ENCODE measurements at places on chromosomes 3 and 15. TPM values are rescaled to one million over a fixed set of nuclear protein-coding genes. Genes with fewer than 3 reads are reported as not detected.

FOXL2 gene
- not detected for total RNA-seq

PRRT3 gene
- 2.7 TPM for total RNA-seq

RSL24D1 gene
- total RNA-seq: 68.9 TPM

PLSCR2 gene
- 0.43 TPM for total RNA-seq

DCBLD2 gene
- total RNA-seq: 27.9 TPM

RETNLB gene
- total RNA-seq: not detected

PP2D1 gene
- total RNA-seq: not detected

TM6SF1 gene
- 8.1 TPM for total RNA-seq

OXTR gene
- total RNA-seq: 3.4 TPM

CPNE4 gene
- total RNA-seq: not detected

DPPA2 gene
- total RNA-seq: not detected

ADGRG7 gene
- total RNA-seq: not detected

TBC1D5 gene
- total RNA-seq: 45.3 TPM

UBE2E2 gene
- 65.5 TPM for total RNA-seq

HGD gene
- total RNA-seq: 0.48 TPM

ST8SIA2 gene
- not detected for total RNA-seq

SAMMSON gene
- 0.28 TPM for total RNA-seq

WDR93 gene
- total RNA-seq: not detected

DUOXA2 gene
- total RNA-seq: not detected

RGMA gene
- 20.3 TPM for total RNA-seq

SLC28A1 gene
- not detected for total RNA-seq

GRAMD1C gene
- 1.2 TPM for total RNA-seq

UBAP1L gene
- total RNA-seq: 3.7 TPM

SERINC4 gene
- not detected for total RNA-seq

XIRP1 gene
- 0.23 TPM for total RNA-seq

GOLGA6L1 gene
- not detected for total RNA-seq

GOLGA6A gene
- not detected for total RNA-seq

EBLN2 gene
- total RNA-seq: 4.8 TPM

HCLS1 gene
- total RNA-seq: 72.0 TPM

IGSF10 gene
- 5.7 TPM for total RNA-seq

GOLGA6D gene
- total RNA-seq: not detected

LRRC31 gene
- not detected for total RNA-seq

TBC1D21 gene
- total RNA-seq: not detected

IL17RC gene
- 41.1 TPM for total RNA-seq

CHRNA3 gene
- not detected for total RNA-seq

CRYBG3 gene
- total RNA-seq: 21.8 TPM
